ENCODE measurements at places on chromosomes 1 and 21.

- no peak for DNase-seq
Observed at GRCh38 chr1:6180707-6181311, 688 bp upstream of the CHD5 start.

- DNase-seq, result no peak
Observed at GRCh38 chr1:116429821-116430374, 56.9 kb downstream of the ATP1A1 start.

DNA sequence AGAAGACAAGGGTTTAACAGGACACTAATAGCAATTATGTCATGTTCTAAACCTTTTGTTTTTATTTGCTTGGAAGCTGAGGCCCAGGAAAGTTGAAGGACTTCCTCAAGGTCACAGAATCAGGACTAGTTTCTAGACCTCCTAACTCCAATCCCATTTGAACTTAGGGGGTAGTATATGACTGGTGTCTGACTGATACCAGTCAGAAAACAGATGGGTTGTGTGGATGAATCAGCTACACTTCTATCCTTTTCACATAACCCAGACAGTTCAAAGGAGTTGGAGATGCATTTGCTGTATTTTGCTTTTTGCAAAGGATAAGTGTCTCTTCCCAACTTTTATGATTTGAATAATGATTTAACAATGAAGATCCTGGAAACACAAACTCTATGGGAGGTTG, 322.5 kb downstream of the HLX start:
- no peak for DNase-seq

- no peak for DNase-seq
Observed at GRCh38 chr1:5725406-5725805, 266.8 kb downstream of the NPHP4 start.

DNA sequence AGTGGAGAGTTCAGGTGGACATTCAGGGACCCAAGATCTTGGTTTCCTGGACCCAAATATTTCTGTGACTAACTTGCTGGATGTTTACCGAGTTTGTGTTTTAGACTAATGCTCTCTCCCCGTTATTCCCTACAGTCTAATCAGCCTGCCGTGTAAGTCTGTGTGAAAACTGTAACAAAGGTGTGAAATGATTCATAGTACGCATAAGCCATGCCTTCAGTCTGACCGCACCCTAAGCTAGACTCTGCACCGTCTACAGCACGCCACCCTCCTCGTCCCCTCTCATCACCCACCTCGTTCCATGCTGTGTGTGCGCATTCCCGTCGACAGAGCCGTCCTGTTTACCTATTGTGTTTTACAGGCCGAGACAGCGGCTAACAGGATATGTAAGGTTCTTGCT, 50.5 kb downstream of the ACTN2 start:
- no peak for DNase-seq

- DNase-seq, result peak; percentile 16
Observed at GRCh38 chr1:223628233-223629125, 37.0 kb downstream of the CAPN8 start.

- no peak for DNase-seq
Observed at GRCh38 chr21:36245115-36245514, 74.9 kb upstream of the MORC3 start.

DNA sequence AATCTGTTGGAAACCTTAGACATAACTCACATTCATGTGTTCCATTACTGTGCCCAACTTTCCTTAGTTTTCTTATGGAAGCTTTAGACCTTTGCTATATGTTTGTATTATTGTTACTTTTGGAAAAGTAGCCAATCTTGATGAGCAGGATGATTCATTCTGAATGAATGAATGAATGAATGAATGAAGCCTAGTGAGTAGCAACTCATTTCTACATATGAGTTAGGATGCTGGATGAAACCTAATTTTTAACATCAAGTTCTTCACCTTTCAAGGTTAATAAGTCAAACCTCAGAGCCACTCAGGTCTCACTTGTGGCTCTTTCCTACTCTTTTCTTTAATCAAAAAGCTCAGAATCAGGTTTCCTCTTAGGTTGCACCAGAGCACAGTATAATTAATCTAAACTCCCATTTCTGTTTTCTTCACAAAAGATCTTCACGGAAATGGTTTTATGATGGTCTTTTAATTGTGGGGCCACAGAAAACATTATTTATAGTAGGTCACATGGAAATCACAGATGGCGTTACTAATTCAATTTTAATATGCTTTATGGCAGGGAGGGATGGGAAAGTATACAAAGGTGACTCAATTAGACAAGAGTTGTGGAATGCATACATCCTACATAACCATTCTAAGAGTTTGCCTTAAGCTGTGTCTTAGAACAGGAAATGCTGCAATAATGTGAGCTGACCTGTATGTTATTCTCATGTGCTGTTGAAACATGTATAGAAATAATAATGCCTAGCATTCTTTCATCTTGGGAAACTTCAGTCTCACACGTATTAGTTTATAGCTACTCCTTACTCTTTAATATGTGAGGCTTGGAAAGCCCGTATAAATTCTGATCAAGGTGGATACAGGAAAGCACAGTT, 4.5 kb upstream of the DDX59 start:
- DNase-seq, result no peak

DNA sequence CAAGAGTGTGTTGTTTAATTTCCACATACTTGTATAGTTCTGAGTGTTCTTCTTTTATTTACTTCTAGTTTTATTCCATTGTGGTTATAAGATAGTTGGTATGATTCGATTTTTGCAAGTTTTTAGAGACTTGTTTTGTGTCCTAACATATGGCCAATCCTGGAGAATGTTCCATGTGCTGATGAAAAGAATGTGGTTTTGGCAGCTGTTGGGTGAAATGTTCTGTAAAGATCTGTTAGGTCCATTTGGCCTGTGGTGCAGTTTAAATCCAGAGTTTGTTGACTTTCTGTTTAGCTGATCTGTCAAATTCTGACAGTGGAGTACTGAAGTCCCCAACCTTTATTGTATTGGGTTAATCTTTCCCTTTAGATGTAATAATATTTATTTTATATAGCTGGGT, 19.5 kb upstream of the TIPRL start:
- DNase-seq, result no peak

DNA sequence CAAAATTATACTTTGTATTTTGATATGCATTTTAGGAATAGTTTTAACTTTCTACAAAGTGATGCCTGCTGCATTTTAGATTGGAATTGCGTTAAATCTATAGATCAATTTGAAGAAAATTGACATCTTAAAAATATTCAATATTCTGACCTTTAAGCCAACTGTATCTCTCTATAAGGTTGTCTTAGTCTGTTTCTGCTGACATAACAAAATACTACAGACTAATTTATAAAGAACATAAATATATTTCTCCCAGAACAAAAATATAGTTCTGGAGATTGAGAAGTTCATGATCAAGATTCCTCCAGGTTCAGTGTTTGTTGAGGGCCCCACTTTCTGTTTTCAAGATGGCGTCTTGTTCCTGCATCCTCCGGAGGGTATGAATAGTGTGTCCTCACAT, 73.6 kb upstream of the NEGR1 start:
- DNase-seq, result no peak

- DNase-seq, result no peak
Observed at GRCh38 chr1:220754918-220755295, 6.8 kb downstream of the MTARC2 start.

- no peak for DNase-seq
Observed at GRCh38 chr1:9228609-9229008, 6.0 kb upstream of the H6PD start.

- no peak for DNase-seq
Observed at GRCh38 chr1:91829293-91830153, 56.4 kb downstream of the TGFBR3 start.
